ENCODE measurements at places on chromosomes 5 and 9.

GRCh38 chr5:109704282-109704952 lies 14.7 kb downstream of the MAN2A1 start:
- no peak for DNase-seq

GRCh38 chr9:12854221-12854620 lies 79.4 kb downstream of the LURAP1L start:
- DNase-seq, result no peak

DNA sequence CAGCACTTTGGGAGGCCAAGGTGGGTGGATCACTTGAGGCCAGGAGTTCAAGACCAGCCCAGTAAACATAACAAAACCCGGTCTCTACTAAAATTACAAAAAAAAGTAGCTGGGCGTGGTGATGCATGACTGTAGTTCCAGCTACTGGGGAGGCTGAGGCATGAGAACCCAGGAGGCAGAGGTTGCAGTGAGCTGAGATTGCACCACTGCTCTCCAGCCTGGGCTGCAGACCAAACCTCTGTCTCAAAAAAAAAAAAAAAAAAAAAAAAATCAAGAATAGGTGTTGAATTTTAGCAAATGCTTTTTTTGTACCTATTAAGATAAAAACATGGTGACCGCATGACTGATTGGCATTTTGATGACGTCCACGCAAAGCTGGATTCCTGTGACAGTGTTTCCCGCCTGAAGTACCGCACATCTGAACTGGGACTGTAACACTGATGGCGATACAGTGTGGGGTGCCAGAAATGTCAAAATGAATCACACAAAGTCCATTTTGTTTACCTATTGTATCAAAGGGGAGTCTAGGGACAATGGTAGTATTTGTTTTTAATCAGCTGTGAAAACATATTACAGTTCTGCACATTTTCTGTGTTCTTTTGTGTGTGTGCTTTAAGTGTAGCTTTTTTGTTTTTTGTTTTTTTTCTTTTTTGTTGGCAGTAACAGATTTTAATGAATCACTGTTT lies 23.2 kb upstream of the TBC1D9B start:
- no peak for DNase-seq

- DNase-seq, result no peak
Measured at GRCh38 chr9:113665756-113666155, 202.2 kb downstream of the RGS3 start.

DNA sequence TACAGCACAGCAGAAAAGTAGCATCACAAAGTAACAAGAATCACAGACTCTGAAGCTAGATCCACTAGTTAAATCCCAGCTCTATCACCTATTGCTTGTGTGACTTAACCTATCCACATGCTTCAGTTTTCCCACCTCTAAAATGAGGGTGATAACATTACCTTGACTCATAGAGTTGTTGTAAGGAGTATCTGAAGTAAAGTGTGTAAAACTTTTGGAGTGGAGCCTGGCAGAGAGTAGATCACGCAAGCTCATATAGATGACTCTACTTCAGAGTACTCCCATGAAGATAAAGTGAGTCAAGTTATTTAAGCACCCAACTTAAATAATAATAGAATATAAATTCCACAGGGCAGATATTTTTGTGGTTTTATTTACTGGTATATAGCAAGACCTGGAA lies 94.5 kb upstream of the FER start:
- DNase-seq, result no peak

DNA sequence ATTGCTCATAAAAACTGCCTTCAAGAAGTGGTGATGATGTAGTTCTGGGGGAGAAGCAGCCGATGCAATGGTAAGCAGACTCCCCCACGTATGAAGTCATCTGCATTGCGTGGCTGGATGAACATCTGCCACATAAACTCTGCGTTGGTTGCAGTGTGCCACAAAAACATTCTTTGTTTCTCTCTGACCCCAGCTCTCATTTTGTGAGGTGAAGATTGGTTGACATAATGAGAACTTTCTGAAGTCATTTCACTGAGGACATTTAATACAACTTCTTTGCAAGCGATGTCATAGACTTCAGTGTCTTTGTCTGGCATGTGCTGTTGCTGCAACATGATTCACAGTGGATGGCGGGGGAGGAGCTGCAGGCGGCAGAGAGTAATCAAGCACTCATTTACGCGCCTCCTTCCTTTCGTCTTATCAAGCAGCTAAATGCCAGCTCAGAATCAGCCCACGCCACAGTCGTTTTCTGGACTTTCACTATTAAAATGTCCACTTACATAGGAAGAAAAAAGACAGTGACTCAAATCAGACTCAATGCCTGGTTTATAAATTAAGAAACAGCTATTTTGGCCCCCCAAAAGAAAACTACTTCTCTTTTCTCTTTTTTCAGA lies 91.5 kb upstream of the NFIL3 start:
- no peak for DNase-seq

DNA sequence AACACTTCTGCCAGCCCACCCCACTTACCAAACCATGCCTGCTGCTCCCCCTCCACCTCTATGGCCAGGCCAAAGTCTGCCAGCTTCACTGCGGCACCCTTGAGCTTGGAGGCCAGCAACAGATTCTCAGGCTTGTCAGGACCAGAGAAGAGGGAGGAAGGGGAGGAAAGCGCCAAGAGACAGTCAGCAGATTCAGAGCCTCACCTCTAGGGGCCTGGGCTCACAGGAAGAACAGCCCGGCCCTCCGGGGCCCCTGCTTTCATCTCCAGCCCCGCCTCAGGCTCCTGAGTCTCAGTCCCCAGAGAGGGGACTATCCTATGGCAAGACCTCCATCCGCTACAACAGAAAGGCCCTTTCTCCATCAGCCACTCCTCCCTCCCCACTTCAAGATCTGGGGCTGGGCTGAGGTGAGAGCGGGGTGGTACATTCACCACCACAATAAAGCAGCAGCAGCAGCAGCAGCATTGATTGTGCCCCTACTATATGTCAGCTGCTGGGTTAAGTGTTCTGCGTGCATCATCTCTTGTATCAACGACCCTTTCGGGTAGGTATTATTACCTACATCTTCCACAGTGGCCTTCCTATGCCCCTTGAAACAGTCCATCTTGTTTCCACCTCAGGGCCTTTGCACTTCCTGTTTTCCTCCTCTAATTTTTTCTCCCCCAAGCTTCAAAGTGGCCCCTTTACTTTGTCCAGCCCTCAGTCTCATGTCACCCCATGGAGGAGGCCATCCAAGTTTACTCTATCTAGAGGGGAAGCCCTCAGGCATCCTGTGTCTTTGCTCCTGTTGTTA lies 36.0 kb downstream of the CAMK2A start:
- DNase-seq, result peak; percentile 54

DNA sequence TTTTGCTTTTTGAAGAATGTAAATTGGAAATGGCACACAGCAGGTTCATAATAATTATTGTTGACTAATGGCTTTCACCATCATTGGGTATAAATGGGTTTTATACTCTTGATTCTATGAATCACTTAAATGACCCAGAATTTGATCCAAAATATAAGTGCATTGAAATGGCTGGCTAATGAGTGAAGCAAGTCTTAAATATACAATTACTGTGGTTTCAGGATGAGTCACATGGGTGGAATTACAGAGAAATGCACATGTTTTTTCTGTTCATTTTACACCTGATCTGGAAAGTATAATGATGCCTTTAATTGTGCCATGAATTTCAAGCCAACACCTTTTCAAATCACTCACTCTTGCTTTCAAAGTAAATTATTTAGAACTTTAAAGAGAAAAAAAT lies 380.8 kb upstream of the CD180 start:
- peak; percentile 34 for DNase-seq

- DNase-seq, result no peak
Measured at GRCh38 chr9:97629156-97629555, 4.0 kb downstream of the TSTD2 start.

DNA sequence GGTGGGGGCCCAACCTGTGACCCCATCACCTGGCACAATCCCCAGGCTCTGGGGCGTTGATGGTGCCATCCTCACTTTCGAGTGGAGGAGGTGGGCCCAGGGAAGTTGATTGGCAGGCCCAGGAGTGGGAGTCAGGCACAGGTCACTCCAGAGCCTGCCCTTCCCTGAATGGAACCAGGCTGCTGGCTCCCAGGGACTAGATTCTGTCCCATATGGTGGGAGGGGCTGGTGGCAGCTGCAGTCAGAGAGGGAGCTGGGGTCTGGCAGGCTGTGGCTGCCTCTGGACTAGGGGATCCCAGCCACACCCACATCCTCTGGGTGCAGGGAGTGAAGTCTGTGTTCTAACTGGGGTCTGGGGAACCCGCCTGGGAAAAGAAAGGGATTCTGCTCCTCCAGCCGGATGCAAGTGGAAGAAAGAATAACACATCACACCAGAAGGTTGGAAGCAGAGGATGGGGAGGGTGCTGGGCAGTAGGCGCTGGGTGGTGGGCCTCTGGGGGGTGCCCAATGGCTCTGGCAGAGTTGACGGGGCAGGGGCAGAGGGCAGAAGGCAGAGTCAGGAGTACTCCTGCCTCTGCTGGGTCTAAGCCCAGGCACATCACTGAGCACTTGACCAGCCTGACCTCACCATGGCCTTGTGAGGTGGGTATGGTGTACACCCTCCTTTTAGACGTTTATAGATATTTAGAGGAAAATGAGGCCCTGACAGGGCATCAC lies 25.8 kb downstream of the CEL start:
- DNase-seq, result no peak

DNA sequence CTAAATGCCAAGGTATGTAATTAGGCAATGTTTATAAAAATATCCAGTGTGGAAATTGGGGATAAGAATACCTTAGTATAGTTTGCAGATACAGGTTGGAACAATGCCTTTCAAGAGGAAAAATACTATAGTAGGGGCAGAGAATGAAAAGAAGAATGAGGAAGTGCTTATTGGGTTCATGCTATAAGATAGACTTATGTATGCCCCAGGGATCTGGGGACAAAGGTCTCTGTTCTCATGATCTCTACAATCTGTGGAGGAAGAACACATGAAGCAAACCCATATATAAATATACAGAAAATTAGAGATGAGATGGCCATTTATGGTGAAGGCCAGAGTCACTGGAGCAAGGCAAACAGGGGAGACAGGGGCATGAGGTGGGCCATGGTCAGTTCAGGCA lies 106.5 kb upstream of the DAB2 start:
- DNase-seq, result no peak

GRCh38 chr5:135461481-135462151 lies 9.5 kb upstream of the TIFAB start:
- no peak for DNase-seq

DNA sequence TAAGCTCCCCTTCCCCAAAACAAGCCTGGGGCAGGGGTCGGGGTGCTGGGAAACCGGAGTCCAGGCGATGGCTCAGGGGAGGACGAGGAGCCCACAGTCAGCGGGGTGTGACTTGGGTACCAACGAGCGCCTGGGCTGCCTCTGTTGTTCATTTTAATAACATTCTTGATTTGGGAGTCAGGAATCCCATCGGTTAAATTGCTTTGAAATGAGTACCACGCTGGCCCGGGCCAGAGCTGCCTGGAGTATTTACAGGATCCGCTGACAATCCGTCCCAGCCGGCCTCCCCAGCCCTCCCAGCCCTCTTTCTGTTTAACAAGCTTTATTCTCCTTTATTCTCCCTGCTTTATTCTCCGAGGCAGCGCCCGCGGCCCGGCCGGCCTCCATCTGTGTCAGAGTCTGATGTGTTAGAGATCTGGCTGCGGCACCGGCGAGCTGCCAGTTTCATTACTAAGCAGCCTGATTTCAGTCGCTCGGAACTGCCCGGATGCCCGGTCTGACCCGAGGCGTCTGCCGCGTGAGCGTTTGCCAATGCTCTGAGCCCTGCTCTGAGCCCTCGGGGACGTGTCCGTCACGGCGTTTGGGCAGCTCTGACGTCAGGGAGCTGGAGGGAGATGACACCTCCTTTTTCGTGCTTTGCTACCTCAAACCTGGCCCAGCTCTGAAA lies 16.5 kb upstream of the QRFP start:
- DNase-seq, result no peak

DNA sequence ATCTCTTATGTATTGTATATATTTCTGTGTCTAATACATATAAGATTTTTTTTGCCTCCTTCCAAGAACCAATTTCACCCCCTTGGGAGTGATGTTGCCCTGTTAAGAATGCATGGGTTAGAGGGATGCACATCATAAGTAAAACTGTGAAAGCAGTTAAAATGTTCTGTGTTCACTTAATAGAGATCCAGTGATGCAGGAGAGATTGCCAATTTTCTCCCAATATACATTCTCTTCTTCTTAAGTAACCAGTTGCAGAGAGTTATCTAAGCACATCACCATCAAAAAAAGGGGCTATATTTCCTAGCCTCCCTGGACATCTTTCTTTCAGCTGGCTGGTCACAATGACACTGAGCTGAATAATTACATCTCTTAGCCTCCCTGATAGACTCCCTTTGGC lies 307.0 kb downstream of the OSTF1 start:
- no peak for DNase-seq

DNA sequence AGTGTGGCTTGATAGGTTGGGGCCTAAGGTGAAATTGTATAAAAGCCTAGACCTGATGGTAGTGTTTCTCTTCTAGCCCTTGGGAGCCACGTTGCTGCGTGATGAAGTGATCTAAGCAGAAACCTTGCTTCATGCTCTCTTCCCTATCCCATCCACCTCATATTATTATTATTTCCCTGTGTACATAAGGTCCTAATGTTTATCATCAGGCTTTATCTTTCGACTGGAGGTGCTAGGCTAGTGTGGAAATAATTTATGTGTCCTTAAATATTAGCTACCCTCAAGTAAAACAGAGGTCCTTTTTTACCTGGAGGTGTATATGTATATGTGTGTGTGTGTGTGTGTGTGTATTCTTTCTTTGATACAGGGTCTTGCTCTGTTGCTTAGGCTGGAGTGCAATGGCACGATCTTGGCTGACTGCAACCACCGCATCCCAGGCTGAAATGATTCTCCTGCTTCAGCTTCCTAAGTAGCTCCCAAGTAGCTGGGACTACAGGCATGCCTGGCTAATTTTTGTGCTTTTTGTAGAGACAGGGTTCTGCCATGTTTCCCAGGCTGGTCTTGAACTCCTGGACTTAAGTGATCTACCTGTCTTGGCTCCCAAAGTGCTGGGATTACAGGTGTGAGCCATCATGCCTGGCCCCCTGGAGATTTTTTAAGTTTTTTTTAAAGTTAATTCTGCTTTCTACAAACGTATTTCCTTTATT lies 3.7 kb downstream of the UGCG start:
- DNase-seq, result no peak

DNA sequence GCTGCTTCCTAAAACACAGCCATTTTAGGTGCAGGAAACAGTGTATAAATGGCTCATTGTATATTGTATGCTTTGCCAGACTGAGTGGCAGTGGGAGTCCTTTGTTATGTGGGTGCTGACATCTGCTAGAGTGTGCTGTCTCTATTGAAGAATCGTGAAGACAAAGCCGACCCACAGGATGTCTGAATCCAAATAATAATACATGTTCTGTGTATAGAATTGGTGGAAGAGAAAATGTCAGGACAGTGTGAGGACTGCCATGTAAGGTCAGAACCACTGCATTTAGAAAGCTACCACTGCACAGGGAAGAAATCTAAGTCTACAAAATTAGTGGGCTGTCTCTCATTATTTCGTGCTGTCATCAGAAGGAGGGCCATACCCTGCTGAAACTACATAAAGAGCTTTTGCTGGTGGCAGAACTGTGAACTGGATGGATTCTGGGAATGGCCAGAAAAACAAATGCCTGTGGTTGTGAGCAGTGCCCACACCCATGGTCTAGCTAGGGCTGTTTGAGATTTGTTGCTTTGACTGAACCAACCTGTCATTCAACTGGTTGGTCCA lies 2.5 kb downstream of the IL7R start:
- DNase-seq, result no peak

All from NCI-H1436 (cell line).